Left renal cortex interstitium (tissue), 4 donors: ENCODE measurements at places on chromosomes 5 and 9. TPM values are rescaled to one million over a fixed set of nuclear protein-coding genes. Genes with fewer than 3 reads are reported as not detected.

The SMIM33 gene
- not detected for polyA plus RNA-seq

- no peak for DNase-seq
Measured at GRCh38 chr5:135069016-135069770, 35.2 kb upstream of the PITX1 start.

The SIT1 gene
- 0.16 TPM for polyA plus RNA-seq

The IFNA13 gene
- not detected for polyA plus RNA-seq

DNA sequence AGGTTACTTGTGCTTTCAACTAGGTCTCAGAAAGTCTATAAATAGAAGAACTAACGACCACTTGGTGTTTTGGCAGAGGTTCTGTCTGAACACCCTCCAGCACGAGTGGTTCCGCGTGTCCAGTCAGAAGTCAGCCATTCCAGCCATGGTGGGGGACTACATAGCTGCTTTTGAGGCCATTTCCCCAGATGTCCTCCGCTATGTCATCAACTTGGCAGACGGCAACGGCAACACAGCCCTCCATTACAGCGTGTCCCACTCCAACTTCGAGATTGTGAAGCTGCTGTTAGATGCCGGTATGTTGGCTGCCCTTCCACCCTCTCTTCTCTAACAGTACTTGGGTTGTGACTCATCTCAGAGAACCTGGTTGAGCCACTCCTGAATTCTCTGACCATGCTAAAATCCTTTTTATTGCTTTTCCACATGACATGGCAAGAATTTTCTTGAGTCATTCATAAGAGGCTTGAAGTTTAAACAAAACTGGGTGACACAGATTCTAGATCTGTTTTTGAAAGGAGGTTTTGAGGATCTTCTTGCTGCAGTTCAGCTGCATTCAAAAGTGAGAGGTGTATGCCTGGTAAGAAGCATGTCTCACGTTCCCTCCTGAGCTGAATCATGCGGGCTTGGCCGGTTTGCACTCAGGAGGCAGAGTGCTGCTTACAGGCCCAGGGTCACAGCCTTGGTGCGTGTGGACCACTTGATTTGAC is 103.1 kb upstream of the DMRT1 start:
- no peak for DNase-seq

The LCN1 gene
- polyA plus RNA-seq: 0.22 TPM

DNA sequence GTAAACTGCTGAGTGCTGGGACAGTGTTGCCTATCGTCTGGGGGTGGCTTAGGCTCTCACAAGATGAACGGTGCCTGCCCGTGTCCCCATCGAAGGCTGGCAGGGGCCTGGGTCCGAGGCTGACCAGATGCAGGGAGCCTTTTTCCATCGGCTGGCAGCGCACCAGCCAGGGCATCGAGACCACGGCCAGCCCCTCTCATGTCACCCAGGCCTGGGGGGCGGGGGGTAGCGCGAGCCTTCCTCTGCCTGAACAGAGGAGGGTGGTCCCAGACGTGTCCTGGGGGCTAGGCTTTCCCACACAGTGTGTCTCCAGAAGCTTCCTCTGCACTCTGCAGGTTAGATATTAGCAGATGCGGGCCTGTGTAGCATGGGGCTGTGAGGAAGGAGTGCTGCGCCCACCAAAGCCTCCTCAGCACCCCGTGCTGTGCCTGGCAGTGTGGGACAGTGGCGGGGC is 17.3 kb downstream of the FGD3 start:
- DNase-seq: no peak

The IL5 gene
- not detected for polyA plus RNA-seq

The BTNL3 gene
- 0.31 TPM for polyA plus RNA-seq

GRCh38 chr5:90161414-90161813 is 248.1 kb downstream of the CETN3 start:
- no peak for DNase-seq

DNA sequence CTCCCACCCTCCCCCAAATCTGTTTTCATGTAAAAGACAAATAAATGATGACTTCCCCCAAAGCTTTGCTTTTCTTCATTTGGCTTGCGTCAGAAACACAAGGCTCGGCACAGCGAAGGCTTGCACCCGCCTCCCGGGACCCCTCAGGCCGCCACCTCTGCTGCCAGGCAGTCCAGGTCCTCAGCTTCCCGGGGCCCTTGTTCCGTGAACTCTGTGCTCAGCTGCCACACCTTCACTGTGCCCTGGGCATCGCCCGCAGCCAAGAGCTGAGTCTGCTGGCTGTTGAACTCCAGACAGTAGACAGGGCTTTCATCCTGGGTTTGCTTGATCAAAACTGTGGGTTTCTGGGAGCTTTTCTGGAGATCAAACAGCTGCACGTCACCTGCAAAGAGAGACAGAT is 23.0 kb downstream of the DYNC2I2 start:
- no peak for DNase-seq

The MSANTD3 gene
- polyA plus RNA-seq: 23.9 TPM

DNA sequence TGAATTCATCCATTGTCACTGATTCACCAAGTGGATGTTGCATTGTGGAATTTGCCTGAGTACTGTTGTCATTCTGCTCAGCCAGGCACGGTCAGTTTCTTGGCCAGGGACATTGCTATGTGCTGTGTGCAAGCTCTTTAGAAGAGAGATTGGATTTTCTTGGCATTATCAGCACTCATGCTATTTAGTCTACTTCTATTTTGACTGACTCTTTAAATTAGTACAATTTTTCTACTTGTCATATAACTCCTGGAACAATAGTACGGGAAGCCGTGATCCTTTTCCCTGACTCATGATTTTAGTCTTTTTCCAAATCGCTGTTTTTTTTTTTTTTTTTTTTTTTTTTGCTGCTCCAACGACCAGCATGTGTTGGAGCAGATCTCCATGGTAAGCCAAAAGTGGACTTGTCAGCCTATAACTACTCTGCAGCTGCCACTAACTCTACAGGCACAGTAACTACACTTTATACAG is 129.7 kb downstream of the CDC42SE2 start:
- DNase-seq: no peak

The CHSY3 gene
- 5.6 TPM for polyA plus RNA-seq

The OLFML2A gene
- polyA plus RNA-seq: 20.6 TPM

The CCDC171 gene
- 5.2 TPM for polyA plus RNA-seq

DNA sequence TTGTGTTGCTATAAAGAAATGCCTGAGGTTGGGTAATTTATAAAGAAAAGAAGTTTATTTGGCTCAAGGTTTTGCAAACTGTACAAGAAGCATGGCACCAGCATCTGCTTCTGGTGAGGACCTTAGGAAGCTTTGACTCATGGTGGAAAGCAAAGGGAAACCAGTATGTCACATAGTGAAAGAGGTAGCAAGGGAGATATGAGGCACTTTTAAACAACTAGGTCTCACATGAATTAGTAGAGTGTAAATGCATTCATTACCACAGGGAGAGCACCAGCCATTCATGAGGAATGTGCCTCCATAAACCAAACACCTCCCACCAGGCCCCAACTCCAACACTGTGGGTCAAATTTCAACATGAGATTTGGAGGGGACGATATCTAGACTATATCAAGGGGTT is 40.8 kb downstream of the OR2Y1 start:
- DNase-seq: no peak
